ENCODE measurements at places on chromosomes 2 and 18. TPM values are rescaled to one million over a fixed set of nuclear protein-coding genes. Genes with fewer than 3 reads are reported as not detected.

DNA sequence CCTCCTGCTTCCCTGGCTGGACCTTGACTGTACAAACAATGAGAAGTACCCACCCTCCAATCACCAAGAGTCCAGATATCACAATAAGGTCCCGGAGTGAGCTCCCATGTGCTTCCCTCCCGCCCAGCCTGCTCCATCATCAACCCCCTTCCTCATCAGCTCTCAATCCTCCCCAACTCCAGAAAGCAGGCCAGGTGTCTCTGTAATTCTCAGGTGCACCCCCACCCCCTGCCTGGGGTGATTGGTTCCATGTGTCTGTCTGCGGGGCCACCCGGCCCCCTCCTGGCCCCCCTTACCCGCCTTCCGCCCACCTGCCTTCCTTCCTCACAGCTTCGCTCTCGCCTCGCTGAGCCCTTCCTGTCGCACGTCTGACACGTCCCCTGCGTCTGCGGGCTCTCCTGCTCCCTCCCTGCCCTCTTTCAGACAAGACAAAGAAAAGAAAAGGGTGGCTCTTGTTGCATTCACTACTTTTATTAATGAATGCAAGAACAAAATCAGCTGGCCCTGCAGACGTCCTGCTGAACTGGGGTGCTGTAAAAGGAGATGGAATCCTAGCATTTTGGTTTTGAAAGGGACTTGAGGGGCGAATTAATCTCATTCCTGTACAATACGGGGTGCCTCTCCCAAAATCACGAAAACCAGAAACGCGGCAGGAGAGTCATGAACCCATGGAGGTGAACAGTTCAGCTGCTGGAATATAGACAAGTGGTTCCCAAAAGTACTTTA, 26.5 kb upstream of the IGFBP2 start:
- no peak for DNase-seq

- DNase-seq, result no peak
Observed at GRCh38 chr2:156064540-156064939, 268.0 kb downstream of the NR4A2 start.

Gene DPYSL5
- total RNA-seq, result not detected

Gene PSD4
- total RNA-seq, result 10.0 TPM

- DNase-seq, result no peak
Observed at GRCh38 chr2:127016329-127016728, 90.6 kb downstream of the BIN1 start.

- no peak for DNase-seq
Observed at GRCh38 chr2:73386894-73387636, 1.4 kb downstream of the ALMS1 start.

- DNase-seq, result no peak
Observed at GRCh38 chr2:101741775-101742520, 44.4 kb downstream of the MAP4K4 start.

Measured in tibial nerve (tissue), 4 donors.